NCI-H1417 treated with DMSO at 0.1 percent for 48 hours (cell line): ENCODE measurements at places on chromosomes 4 and X.

DNA sequence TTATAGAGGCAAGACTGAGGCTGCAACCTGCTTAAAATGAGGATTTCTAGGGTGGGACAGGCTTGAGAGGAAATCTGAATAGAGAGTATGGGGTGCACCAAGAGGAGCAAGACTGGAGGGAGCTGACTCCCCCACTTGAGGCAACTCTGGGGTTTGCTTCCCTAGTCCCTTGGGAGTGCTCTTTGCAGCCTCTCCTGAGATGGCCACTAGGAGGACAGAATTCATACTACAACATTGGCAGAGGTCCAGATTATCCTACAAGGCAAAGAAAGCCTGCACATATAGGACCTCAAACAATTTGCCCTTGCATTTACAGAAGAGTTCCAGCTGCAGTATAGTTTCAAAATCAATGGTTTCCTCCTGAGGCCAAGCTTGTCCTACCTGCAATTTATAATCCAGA is 830.9 kb downstream of the TECRL start:
- DNase-seq, result no peak

- DNase-seq, result no peak
Measured at GRCh38 chrX:48971249-48972219, at the start of gene KCND1. Gene KCND1, minus strand, starts transcription at chrX:48971844. Its CDS starts 1,573 bp downstream, at chrX:48970271.

DNA sequence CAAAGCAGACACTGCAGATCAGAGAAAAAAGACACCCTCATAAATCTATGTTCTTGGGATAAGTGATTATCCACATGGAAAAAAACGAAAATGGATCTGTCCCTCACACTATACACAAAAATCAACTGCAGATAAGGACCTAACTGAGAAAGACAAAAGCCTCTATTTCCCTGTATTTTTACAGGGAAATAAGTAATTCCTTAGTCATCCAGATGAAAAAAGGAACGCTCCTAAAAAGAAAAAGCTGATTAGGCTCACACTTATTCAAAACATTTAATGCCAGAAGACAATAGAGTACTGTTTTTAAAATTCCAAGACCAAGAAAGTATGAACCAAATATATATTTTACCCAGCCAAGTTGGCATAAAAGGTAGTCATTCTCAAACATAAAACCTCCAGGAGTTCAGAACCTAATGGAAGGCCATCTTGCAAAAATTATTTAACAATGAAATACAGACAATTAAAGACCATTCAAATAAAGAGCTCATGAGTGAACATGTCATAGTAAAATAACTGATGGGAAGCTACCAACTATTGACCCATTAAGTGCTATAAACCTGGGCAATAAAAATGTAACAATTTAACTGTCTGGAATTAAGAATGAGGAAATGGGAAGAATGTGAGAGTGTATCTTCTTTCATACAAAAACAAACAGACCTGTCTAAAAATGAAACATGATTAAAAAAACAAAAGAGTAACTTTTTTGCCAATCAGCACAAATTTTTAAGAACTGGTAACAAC is 20.4 kb downstream of the PAPSS1 start:
- no peak for DNase-seq

DNA sequence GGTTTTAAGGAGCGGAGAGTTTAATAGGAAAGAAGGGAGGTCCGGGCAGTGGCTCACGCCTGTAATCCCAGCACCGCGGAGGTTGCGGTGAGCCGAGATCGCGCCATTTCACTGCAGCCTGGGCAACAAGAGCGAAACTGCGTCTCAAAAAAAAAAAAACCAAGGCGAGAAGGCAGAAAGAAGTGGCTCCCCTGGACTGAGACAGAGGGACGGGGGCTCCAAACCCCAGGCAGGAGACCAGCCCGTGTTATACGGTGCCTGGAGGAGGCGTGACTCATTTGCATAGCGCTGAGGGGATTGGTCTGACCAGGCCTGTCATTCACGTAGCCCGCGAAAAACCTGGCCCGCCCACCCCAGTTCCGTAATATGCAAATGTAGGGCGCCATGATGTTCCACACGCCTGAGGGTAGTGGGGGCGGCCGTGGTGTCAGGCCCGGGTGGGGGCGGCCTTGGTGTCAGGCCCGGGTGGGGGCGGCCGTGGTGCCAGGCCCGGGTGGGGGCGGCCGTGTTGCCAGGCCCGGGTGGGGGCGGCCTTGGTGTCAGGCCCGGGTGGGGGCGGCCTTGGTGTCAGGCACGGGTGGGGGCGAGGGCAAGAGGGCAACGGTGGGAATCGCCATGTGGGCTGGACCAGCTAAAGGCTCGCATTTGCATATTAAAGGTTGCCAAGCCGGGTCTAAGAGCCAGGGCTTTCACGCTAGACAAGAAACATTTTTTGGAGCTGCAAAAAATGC is 2.1 kb downstream of the PLCXD1 start:
- no peak for DNase-seq

- DNase-seq, result no peak
Measured at GRCh38 chr4:8915201-8916200, 43.9 kb upstream of the HMX1 start.

DNA sequence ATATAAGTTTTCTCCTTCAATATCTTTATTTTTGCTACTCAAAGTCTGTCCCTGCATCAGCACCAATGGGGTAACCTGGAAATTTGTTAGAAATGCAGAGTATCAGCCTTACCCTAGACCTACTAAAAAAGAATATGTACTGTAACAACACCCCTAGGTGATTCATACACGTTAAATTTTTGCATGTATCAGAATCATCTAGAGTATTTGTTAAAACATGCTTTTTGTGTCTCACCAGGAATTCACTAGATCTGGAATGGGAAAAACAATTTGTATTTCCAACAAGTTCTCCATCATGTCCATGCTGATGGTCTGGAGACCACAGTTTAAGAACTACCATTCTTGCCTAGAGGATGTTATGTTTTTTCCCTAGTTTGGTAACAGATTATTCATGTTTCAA is 196.0 kb upstream of the EDNRA start:
- no peak for DNase-seq

DNA sequence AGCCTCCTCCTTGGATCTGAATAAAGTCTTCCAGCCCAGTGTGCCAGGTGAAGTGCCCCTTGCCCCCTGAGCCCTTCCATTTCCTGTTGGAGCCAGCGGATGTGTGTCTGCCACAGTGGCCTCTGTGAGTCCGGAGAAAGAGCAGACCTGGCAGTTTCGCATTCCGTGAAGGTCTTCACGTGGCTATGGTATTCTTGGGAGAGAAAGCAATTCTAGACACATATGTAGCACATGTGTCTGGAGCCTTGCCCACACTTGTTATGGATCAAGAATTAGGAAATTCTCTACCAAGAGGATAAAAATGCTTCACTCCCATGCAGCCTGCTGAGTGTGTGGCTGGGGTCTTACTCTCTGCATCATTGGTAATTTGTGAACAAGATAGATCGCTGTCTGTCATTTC is 130.9 kb downstream of the REPS2 start:
- no peak for DNase-seq

GRCh38 chrX:78595901-78596502 is 63.1 kb downstream of the RTL3 start:
- no peak for DNase-seq

DNA sequence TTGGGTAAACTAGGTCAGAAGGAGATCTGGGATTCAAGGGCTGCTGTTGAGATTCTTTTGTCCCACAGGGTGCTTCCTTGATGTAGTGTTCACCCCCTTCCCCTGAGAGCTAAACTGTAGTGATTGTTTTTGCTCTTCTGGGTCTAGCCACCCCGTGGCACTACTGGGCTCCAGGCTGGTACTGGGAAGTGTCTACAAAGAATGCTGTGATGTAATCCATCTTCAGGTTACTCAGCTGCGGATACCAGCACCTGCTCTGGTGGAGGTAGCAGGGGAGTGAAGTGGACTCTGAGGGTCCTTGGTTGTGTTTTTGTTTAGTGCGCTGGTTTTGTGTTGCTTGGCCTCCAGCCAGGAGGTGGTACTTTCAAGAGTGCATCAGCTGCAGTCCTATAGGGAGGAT is 365.5 kb downstream of the ZNF674 start:
- no peak for DNase-seq

- no peak for DNase-seq
Measured at GRCh38 chr4:53116954-53117353, 248.9 kb downstream of the SCFD2 start.

DNA sequence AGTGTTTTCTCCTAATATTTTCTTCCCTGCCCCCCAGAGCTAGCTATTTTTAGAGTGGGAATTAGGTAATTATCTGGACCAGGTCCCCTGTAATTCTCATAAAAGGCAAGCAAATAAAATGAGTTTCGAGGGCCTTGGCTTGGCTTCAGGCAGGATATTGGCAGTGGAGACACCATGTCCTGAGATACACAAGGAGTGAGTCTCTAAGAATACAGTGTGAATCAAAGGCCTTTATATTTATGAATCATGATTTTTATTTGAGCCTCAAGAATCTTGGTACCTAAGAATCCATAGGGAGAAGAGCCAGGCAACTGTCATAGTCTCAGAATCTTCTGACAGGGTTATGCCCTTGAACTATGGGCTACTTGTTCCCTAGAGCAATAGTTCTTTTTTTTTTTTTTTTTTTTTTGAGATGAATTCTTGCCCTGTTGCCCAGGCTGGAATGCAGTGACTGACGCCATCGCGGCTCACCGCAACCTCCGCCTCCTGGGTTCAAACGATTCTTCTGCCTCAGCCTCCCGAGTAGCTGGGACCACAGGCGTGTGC is 205.4 kb downstream of the LDB2 start:
- DNase-seq, result no peak

GRCh38 chr4:143768007-143768591 is 67.6 kb upstream of the FREM3 start:
- DNase-seq, result no peak

DNA sequence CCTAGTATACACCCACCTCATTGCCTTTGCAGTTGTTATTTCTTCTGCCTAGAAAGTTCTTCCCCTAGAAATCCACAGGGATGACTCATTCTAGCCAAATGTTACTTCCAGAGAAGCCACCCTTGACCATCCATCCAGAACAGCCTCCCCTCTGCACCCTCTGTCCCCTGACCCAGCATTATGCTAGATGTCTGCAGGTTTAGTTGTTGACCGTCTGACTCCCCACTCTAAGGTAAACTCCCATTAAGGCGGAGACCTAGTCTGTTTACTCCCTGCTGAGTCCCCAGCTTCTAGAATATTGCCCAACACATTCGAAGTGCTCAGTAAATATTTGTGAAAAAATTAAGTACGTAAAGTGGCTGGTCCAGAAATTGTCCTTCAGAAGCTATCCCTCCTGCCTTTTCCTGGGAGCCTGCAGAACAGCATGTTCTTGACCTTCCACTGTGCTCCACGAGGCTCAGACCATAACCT is 11.0 kb downstream of the SRD5A3 start:
- no peak for DNase-seq

DNA sequence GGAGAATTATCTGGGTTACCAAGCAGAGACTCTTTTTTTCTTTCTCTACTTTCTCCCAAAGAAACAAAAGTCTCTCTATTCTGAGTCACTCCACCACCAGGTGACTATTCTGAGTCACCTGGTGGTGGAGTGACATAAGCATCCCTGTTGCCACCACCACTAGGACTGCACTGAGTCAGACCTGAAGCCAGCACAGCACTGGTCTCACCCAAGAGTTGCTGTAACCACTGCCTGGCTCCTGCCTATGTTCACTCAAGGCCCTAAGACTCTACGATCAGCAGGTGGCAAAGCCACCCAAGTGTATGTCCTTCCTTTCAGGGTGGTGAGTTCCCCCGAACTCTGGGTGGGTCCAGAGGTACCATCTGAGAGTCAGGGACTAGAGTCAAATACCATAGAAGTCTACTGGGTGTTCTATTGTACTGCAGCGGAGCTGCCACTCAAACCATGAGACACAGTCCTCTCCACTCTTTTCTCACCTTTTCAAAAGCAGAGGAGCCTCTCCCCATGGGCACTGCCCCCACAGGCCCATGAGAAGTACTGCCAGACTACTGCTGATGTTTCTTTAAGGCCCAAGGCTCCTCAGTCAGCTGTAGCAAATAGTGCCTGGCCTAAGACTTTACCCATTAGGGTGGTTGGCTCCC is 209.6 kb upstream of the IRS4 start:
- DNase-seq, result no peak

- no peak for DNase-seq
Measured at GRCh38 chr4:33071535-33071934, 2351.4 kb downstream of the PCDH7 start.

GRCh38 chr4:186778134-186778533 is 54.5 kb upstream of the FAT1 start:
- no peak for DNase-seq

DNA sequence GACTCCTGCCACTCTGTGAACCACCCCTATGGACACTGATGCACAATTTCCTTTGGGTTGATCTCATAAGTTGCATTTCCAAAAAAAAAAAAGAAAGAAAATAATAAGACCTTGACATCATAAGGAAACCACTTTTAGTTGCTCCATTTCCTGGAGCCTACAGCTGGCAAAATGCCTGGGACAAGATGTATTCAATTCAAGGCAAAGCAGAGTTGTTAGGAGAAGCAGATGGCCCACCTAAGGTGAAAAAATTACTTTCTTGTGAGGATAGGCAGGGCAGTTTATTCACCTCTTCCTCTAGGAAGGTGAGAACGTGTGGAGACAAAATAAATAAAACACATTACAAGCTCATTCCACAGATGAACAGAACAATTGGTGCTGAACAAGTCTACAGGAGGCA is 14.1 kb upstream of the SCRG1 start:
- no peak for DNase-seq

DNA sequence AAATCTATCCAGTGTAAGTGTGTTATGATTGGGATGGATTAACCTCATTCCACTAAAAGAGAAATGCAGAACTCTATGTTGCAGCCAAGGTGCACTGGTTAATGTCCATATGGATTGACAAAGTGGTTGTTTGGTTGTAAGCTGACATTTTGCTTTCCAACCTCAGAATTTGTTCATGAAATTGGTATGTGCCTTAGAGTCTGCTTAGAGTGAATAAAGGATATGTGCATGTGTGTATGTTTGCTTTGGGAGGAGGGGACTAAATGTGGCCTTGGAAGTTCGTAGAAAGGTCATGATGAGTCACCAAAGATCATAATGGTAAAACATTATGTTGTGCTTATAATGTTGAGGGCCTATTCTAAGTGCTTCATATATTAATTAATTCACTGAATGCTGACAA is 44.1 kb upstream of the MBNL3 start:
- DNase-seq, result no peak

GRCh38 chrX:131058136-131058868 is at the start of gene ARHGAP36:
Gene ARHGAP36, plus strand, starts transcription at chrX:131058346. Its CDS starts 23,320 bp downstream, at chrX:131081666.
- no peak for DNase-seq

DNA sequence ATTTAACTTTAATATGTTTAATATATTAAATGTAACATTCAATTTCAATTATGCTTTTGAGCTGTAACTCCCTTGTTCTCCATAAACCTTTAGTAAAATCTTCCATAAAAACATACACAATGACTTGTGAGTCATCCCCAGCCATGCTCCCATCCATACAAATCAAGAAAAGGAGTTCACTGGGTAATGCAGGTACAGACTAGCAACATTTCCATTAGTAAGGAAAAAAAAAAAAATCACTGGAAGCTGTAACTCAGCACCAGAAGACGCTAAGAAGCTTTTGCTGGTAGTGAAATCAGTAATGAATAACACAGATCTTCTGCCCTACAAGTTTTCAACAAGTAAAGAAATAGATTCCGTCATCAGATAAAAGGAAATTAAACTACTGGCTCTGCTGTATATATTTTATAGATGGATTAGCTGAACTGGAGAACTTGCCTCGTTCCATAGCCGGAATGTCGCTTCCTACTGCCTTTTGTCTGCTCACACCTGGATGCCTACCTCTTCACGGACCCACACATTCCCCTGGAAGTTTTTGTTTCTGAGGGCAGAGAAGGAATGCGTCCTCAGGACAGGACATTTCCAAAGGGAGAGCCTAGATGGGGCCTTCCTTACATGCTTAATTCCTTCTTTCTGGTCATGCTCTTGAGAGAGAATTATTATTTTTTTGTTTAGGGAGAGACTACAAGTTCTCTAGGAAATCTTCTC is 298.4 kb upstream of the ANKRD50 start:
- DNase-seq, result no peak
